ENCODE measurements at places on chromosomes 4 and X.

- no peak for DNase-seq
Observed at GRCh38 chr4:140243278-140243753, 89.3 kb upstream of the MAML3 start.

DNA sequence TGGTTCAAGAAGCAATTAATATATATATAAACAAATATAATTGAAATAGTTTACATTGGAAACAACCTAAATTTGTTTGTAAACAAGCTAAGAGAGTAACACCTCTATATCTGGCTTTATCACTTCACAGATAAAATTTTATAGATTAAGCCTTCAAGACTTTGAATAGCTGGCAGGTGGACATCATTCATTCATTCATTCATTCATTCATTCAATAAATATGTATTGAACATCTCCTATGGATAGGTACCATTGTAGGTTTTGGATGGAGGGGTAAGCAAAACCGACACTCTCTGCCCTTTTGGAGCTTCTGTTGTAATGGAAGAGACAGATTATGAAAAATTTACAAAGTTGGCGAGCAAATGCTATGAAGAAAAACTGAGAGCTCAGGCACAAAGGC is 35.2 kb downstream of the GUCY1A1 start:
- DNase-seq: no peak

GRCh38 chr4:182339221-182339641 is 96.0 kb downstream of the TENM3 start:
- DNase-seq: peak; percentile 25

DNA sequence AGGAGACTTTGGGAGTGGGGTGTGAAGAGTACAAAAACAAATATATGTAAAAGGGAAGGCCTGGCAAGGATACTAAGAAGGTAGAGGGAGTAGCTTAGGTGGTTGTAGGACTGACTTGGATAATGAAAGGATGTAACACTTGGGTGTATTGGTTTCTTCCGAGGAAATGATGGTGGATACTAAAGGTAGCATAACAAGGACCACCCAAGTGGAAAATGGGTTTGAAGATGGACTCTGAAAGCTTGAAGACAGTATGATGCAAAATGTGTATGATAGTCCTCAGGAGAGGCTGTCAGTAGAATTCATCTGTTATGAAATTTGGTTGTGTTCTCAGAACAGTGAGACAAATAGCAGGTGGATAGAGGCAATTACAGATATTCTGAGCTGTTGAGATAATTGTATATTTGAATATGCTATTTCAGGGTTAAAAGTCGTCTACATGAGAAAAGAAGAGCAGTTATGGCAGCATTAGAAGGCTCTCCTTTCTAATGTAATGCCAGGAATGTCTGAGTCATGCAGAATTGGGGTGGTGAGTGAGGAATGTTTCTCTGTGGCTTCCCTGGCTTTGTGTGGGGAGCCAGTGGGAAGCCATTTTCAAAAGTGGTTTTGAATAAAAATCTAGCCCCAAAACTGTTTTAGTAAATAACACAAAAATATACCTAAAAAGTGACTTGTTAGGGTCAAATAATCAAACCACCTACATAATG is 75.6 kb downstream of the FHIP1A start:
- peak; percentile 72 for DNase-seq

GRCh38 chr4:122973465-122973864 is 51.1 kb upstream of the NUDT6 start:
- DNase-seq: no peak

DNA sequence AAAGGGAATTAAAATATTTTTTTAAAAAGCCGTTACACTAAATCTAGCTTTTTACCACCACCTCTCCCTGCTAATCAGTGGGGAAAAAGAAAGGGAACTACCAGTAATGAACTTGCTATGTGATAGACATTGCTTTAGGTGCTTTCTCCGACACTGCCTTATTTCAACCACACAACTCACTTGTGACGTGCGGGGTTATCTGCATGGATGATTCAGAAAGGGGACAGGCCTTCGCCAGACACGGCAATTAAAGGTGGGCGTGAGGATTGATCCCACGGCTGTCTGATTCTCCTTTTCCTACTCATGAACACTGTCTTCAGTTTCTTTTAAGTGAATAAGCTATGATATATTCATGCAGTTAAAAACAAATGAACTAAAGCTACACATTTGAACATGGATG is 882 bp upstream of the CXCR3 start:
- no peak for DNase-seq

DNA sequence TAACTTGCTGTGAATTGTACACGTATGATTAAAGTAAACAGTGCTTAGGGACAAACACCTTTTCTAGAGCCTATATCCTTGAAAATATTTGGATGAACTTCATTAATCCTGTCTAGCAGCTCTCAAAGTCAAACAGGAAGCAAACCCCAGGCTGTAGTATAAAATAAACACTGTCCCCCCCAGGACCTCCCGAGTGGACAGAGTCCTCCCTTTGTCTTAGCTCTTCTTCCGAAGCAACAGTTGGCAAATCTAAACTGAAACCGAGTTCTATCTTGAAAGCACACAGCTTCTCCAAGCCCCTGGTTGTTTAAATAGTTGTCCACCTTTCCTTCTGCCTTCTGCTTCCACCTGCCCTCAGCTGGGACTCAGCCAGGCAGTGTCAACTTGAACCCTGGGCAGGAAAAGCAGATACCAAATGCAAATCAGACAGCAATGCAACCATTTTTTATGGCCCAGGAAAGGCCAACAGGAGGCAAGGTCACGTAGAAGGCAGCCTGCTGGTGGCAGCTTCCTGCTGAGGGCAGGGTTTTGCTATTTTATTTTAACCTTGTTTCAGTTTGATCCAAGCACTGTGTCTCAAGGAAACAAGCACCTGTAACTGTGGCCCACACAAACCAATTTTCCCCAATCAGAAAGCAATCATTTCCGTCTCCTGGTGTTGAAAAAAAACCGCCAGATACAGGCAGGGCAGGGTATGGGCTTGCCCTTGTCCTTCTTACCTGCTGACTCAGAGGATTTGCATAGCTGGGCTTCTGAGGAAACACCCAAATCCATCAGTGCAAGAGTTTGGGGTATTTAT is 110.3 kb upstream of the KIT start:
- no peak for DNase-seq

- no peak for DNase-seq
Observed at GRCh38 chr4:156606554-156607477, 364.8 kb downstream of the PDGFC start.

DNA sequence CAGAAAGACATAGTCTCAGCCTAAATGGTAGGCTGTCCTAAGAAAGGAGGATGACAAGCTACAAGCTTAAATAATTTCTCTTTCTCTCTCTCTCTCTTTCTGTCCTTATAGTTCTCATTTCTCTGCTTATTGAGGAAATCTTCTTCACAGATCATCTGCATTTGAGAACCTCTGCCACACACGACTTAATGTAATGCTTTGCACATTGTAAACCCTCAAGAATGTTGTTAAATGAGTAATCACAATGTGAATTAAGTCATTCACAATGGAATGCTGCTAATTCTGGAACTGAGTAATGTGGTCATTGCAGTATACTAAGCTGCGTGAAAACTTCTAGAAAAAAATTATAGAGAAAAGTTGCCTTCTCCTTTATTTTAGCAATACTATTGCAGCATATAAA is 508.9 kb upstream of the FTHL17 start:
- no peak for DNase-seq

- DNase-seq: no peak
Observed at GRCh38 chr4:163915896-163916295, 421.4 kb downstream of the TMA16 start.

DNA sequence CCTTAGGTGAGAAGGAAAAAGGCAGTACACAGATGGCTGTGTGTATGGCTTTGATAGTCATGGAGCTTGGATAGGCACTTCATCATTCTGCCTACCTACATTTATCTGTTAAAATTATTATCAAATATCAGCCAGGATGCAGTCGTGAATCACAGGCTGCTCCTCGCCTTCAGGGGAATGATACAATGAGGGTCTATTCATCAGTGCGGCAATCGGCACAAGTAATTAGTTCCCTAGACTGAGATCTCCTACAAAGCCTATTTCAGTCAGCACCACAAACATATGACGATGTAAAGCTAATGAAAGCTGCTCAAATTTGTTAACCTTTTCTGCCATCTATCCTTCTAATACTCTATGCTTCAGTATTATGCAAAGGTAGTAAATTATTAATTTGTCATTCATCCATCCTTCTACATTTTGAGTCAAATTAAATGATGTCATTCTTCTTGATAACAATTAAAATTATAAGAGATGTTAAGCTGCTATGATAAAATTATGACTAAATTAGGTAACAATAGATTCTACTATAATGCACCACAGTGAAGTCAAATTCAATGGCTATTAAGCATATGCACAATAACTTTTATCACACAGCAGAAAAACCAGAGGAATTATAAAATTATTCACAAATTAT is 19.0 kb downstream of the MAB21L2 start:
- no peak for DNase-seq

GRCh38 chr4:22500128-22500611 is 15.7 kb downstream of the ADGRA3 start:
- DNase-seq: no peak

DNA sequence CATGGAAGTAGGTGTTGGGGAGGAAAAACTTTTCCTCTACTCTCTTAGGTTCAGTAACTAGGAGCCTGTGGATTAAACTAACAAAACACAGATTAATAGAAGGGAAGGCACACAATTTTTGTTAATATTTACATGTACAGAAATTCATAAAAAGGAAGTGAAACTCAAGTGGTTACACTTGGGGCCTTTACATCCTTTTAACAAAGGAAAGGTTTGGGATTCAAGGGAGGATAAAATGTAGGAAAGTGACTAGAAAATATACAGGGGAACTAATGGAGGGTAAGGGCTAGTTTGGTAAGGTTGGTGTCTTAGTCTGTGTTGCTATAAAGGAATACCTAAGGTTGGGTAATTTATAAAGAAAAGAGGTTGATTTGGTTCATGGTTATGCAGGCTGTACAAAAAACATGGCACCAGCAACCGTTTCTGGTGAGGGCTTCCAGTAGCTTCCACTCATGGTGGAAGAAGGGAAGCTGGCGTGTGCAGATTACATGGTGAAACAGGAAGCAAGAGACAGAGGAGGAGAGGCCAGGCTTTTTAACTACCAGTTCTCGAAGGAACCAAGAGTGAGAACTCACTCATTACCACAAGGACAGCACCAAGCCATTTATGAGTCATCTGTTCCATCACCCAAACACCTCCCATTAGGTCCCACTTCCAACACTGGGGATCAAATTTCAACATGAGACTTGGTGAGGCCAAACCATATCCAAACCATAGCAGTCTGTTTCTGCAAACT is 124.4 kb downstream of the CHRDL1 start:
- DNase-seq: no peak

DNA sequence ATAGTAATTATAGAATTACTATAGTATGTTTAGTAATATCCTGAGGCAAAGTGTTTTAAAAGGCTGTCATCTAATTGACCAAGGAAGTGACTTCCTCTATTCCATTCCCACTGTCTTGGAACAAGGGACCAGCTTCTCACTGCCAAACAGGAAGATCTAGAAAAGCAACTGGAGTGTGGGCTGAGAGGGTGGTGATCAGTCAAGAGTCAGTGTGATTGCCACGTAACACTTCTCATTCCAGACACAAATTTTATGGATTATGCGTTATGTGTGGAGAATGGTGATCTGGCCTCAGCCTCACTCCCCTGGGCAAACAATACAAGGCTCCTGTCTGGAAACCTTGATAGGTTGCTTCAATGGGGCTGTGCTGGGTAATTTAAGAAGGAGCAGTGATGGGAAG is 60.0 kb downstream of the RRAGB start:
- no peak for DNase-seq

DNA sequence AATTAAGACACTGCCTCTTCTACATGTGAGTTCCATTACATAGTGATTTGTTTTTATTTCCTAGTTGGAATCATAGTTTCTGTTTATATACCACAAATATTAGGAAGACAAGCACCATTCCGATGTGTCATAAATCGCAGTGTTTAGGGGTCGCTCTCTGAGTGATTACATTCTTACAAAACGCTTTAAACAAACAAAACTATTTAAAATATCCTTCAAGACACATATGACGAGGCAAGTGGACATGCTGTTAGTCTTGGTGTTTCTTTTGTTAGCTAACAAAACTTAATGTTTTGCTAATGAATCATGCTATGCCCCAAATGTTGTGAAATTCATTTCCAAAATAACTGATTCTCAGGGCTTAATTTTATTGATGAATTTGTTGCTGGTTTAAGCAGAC is 1219.3 kb upstream of the PRKX start:
- no peak for DNase-seq
